ENCODE measurements at places on chromosomes 16 and 17.

GRCh38 chr16:88507231-88507743 lies 54.2 kb downstream of the ZFPM1 start:
- peak; percentile 91 for DNase-seq

DNA sequence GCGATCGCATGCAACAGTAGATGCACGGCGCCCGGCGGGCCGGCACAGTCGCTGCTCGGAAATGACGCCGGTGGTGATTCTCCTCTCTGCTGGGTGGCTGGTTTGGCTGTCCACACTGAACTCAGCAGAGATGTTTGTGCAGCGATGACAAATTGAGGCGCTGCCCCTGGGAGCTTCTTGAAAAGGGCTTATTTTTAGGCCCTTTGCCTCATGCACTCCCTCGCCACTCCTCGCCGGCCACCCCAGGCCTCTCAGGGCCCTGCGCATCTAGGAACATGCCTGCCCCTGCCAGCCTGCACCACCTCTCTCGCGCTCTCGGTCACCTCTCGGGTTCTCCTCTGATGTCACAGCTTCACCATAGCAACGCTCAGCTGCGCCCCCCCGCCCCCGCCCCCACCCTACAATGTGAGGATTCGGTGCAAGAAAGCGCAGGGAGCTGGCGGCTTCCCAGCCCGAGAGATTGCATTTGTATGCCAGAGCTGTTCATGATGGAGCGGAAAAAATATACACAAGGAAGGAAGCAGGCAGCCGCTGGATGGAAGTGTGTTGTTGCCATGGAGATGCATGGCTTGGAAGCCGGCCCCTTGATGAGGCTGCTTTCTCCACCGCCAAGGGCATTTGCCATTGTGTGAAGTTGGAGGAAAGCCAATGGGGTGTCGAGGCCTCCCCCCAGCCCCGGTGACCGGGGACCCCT lies 81.3 kb upstream of the PLCG2 start:
- no peak for DNase-seq

GRCh38 chr16:84284154-84284722 lies 10.4 kb upstream of the WFDC1 start:
- DNase-seq, result no peak

- DNase-seq, result no peak
Observed at GRCh38 chr16:27870116-27870798, 193.3 kb downstream of the GSG1L start.

GRCh38 chr17:73910206-73910605 lies 266.0 kb upstream of the SDK2 start:
- DNase-seq, result no peak

GRCh38 chr16:76976101-76976500 lies 214.9 kb upstream of the MON1B start:
- no peak for DNase-seq

DNA sequence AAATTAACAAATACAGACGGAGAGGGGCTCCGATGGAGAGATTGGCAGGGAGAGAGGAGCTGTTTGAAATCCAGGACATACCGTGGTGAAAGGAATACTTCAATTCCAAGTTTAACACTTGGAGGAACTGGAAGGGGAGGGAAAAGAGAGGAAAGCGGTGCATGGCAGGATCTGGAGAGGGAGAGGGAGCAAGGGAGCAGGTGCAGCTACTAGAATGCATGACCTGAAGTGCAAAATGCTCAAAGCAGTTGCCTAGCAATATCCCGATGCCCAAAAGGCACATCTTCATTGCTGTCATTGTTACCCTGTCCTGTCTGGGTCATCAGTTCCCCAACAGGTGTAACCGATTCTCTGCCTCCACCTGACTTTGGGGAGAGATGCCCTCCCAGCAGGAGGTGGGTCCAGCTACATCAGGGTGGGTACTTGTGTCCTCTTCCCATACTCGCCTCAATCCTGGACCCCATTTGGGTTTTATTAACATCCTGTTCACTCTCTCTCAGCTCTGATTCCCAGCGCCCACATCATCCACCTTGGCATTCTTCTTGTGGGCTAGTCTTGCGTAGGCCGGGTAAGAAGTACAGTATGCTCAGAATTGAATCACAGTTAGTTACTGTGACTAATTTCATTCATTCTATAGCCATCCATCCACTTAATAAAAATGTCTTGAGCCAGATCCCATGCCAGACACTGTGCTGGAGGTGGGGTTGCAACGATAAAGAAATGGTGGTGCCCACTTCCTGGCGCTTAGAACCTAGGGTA lies 37.4 kb upstream of the EMP2 start:
- DNase-seq, result no peak

GRCh38 chr16:47622451-47623176 lies 161.5 kb downstream of the PHKB start:
- DNase-seq, result no peak

GRCh38 chr17:66684261-66684660 lies 150.7 kb upstream of the CACNG5 start:
- no peak for DNase-seq

GRCh38 chr17:32396343-32396742 lies 46.4 kb downstream of the ZNF207 start:
- no peak for DNase-seq

DNA sequence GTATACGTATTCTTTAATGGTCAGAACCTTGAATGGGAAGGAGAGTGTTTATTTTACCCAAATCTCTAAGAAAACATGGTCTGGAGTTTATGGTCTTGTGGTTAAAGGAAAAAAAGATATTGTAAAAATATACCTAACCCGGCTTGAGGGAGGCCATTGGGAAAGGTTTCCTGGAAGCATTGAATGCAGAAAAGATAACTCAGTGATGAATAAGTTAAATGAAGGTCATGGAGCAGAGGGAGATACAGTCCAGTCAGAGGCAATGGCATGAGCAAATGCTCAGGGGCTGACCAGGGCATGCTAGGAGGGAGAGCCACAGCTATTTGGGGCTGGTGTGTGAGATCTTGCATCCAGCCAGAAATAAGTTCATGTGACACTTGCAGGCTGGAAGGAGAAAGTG lies 430.4 kb upstream of the CDH5 start:
- no peak for DNase-seq

DNA sequence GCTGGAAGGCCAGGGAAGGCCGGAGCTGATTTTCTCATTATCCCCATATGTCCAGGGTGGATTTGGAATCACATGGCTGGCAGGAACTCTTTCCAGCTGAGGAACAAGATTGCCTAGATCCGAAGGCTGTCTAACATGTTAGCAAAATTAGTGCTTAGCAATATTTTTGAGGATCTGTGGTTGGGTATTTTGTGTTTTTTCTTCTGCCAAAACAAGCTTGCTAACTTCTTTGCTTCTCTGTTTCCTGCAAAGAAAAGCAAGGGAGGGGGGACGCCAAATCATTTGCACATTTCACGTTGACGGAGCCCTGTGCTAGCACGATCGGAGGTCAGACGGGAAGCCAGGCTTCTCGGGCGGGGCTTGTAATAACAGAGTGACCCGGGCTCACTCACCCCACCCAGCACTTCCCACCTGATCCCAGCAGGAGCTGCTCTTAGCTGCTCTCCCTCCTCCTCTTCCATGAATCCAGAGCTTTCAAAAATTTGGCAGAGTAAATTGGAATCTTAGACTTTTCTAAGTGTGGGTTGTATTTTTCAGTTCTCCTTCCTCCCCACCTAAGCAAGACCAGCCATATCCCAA lies 33.3 kb upstream of the FOXF1 start:
- no peak for DNase-seq

DNA sequence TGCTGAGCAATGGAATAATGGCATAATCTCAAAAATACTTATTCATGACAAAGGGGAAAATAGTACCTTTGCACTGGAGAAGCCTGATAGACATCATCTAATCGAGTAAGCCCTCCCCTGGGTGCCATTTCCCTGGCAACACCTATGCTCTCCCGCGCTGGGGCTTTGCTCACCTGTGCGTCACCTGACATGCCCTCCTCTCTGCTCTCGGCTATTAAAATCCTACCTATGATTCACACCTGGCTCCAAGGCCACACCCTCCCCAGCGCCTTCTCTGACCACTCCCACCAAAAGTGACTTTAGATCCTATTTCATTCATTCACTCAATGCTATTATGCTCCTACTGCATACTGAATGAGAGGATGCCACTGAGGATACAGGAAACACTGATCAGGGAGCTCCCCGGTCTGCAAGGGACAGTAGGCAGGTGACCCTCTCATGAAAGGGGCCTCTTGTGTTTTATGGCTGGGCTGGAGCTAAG lies 83.9 kb downstream of the NT5M start:
- DNase-seq, result no peak

- DNase-seq, result no peak
Observed at GRCh38 chr17:19759568-19760549, 11.8 kb upstream of the ALDH3A1 start.

GRCh38 chr17:34519282-34519681 lies 60.1 kb upstream of the TMEM132E start:
- DNase-seq, result no peak

DNA sequence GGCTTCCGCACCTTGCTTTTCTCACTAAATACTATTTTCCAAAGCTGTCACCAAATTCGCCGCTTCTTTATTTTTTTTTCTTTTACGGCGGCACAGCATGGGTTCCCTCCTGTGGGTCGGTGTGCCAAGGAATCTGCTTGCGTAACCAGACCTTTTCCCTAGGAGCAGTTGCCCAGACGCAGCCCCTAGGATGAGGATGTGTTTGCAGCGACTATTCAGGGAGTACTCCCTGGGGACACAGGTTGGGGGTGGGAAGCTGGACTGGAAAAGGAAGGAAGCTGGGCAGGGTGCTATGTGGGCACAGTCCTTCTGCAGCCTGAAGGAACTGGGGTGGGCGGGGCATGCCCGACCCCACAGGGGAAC lies 49.0 kb upstream of the ZCCHC14 start:
- DNase-seq, result no peak

All from H54 (cell line).